ENCODE measurements at places on chromosomes 11 and 22.
A peak's percentile ranks its signal among the peaks of the same experiment; 100 is the strongest.

DNA sequence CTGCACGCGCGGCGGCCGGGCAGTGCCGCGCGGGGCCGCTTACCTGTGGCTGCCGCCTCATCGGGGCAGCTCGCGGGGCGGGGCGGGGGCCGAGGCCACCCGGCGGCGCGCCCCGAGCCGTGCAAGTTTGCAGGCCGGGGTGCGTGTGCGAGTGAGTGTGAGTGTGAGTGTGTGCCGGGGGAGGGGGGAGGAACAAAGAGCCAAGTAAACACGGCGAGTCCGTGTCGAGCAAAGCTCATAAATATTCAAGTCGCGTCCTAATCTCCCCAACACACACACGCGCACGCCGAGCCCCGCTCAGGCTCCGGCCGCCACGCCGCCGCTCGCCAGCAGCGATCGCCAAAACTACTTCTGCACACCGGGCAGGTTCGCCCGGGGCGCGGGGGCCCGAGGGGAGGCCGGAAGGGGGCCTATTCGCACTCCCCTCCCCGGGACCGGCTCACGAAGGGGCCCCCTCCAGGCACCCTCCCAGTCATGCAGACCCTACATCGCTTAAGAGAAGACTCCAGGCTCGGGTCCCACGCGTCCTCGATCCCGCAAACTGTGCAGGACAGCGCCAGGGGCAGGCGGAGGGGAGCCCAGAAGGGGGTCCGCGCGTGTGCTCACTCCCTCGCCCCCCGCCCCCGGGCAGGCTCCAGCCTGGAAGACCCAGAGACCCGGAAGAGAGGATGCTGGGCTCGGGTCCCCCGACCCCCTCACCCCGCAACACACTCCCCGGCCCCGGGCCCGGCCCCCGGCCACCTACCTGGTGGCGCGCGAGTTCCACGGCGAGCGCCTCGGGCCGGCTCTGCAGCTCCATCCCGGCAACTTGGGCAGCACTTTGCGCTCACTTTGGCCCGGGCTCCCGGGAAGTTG, 827 bp downstream of the PHF21B start:
- DNase-seq: peak; percentile 43

GRCh38 chr11:33932721-33933120, 40.8 kb upstream of the LMO2 start:
- DNase-seq: no peak

DNA sequence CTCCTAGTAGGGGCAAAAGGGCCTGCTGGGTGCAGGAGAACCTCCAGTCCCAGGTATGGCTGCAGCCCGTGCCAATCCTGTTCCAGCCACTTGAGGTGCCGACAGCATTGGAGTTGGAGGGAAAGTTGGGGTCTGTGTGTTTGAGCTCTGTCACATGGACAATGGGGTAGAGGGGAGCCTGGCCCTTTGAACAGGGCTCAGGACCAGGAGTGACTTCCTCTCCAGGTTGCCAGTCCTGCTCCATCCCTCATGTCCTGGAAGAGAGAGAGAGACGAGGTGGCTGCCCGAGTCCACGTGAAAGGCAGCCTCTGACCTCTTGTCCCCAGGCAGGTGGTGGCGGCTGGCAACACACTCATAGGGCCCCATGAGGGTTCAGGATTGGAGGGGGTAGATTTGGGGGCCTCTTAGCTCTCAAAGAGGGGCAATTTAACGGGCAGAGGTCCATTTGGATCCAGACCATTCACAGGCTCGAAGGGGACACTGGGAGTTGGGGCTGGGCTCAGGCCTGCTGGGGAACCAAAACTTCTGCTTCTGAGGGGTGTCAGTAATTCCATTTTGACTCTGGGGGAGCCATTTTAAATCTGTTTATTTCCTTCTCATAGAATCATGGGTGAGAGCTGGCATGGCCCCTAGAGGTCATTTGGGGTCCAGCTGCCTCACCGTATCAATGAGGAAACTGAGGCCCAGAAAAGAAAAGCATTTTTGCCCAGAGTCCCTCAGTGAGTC, 4.1 kb downstream of the ADORA2A start:
- no peak for DNase-seq

- peak; percentile 47 for DNase-seq
Observed at GRCh38 chr11:115618428-115618827, 114.2 kb upstream of the CADM1 start.

DNA sequence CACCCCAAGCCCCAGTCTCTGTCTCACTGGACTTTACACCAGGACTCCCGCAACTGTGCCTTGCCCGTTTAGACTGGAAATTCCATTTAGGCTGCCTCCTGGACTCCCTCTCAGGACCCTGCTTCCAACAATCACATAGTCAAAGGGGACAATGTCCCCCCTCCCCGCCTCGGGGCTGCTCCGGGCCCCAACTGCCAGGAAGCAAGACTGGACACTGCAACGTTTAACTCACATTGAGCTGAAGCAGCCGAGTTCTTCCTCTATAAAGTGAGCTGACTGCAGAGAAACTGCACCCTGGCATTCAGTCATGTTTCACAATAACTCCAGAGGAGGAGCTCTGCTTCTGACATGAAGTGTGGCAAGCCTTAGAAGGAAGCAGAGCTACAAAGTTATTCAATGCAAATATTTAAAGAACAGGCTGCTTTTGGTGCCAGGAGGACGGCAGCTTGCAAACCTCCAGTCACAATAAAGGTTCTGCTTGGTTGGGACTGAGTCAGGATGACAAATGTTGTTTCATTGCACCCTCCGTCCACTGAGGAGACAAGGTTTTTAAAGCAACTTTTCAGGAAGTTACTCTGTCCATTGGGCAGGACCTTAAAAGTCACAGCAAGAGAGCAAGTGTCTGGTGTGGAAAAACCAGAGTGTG, 19.9 kb downstream of the PACSIN2 start:
- peak; percentile 78 for DNase-seq

DNA sequence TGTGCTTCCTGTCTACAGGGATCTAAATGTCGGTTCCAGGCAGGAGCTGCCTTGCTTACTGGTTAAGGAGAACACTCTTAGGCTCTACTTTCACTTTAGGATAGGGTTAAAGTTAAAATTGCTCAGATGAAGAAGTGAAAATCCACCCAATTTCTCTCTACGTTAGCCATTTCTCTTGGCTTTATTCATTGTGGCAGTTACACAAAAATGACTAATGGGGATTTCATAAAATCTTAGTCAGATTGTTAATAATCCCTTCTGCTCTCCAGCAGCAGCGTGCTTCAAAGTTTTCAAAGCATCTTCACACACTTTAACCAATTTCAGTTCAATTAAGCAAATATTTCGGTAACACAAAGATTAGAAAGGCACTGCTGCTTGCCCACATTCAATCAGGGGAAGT, 58.4 kb upstream of the RCN1 start:
- DNase-seq: no peak

DNA sequence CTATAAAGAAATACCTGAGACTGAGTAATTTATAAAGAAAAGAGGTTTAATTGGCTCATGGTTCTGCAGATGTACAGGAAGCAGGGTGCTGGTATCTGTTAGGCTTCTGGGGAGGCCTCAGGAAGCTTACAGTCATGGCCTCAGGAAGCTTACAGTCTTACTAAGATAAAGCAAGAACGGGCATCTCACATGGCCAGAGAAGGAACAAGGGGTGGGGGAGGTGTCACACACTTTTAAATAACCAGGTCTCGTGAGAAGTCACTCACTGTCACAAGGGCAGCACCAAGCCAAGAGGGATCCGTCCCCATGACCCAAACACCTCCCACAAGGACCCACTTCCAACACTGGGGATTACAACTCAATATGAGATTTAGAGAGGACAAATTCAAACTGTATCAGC, 192.8 kb upstream of the B3GAT1 start:
- no peak for DNase-seq

- DNase-seq: no peak
Observed at GRCh38 chr11:74646954-74647353, 54.6 kb downstream of the POLD3 start.

GRCh38 chr11:59265735-59266134, 53.0 kb upstream of the MPEG1 start:
- no peak for DNase-seq

DNA sequence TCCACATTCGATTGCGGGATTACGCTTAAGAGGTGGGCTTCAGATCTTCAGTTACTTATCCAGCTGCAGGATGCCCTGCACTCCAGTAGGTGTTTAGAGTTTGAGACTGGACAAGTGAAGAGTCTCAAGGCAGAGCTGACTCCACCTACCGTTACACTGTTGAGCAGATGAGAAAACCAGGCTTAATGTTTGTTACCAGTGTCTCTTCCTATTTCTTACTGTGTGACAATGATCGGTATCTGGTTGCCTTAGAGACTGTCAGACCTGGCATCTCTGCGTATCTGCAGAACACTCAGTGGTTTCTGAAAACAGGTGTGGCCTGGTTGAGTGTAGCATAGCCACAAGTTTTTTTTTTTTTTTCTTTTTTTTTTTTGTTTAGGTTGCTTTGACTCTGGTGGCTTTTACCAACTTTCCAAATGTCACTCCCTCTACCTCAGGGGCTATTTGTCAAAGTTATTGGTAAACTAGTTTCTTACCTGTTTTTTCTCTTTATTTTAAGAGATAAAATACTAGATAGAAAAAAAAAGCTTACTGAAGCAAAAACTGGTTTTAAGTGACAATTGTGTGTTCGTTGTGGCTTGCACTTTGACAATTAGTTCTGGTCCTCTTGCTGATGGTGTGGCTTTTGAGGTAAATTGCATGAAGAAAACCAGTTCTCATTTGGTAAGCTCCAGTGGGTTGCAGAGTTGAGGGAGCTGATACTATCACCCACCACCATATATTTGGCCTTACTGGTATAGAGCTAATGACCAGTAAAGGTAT, 284.8 kb downstream of the ETS1 start:
- DNase-seq: no peak

GRCh38 chr11:85974122-85974521, 94.8 kb downstream of the PICALM start:
- peak; percentile 25 for DNase-seq

DNA sequence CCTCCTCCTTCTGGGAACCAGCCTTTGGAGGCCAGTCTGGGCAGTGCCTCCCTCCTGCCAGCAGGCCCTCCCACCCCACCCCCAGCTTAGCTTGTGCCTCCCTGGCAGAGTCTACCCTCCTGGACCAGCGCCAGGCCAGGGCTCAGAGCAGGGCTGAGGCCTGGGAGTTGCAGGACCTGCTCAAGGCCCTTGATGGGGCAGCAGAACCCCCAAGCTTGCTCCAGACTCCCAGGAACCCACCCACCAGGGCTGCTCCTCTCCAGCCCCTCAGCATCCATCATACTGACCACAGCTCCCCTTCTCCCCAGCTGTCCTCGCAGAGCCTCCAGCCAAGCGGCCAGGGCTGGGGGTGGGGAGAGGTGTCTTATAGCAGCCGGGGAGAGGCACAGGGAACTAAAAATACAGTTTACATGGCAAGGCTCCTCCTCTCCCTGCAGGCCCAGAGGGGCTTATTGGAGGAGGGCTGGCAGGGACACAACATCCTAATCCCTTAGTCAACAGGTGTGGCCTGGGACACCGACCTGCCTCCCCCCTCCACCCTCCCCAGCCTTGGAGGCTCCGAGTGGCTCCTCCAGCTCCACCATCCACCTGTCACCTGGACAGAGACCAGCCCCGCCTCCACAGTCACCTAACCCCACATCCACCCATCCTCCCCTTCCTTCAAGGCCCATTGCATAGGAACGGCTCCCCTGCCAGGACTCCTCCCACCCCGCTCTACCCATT, 5.2 kb upstream of the MB start:
- no peak for DNase-seq

DNA sequence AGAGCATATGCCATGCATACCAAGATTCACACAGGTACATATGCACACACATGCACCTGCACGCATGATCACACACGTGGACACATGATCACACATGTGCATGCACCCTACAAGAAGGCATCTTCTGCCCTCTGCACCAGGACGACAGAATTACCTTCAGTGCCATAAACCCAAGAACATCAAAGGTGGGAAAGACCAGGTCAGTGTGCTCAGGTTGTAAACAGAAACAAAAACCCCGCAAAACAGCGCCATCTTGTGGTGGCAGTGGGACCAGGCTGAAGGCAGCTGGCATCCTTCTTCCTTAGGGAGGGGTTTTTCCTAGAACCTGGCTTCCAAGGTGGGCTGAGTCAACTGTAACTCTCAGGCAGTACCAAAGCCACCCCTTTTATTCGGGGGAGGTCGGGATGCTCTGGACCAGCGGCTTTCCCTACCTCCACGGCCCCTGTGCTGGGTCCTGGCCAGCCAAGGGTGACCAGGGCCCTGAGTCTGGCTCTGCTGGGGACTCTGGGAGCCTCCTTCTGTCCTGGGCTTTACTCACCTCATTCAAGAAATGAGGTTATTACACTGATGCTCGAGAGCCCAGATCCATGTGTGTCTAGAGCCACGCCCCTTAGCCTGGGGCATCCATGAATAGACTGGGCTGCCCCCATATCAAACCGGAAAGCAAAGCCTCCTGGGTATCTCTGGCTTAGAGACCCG, 69.4 kb upstream of the FGF3 start:
- peak; percentile 87 for DNase-seq

DNA sequence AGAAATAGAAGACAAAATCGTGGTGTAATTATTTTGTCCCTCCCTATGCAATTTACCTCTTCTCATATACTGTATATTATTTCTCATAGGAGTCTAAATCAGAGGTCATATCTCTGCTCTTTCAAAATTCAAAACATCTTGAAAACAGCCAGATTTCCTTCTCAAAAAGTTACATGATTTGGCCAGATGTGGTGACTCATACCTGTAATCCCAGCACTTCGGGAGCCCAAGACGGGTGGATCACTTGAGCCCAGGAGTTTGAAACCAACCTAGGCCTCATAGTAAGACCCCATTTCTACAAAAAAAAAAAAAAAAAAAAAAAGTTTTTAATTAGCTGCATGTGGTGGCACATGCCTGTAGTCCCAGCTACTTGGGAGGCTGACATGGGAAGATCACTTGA, 29.0 kb upstream of the DNAJB7 start:
- DNase-seq: no peak

DNA sequence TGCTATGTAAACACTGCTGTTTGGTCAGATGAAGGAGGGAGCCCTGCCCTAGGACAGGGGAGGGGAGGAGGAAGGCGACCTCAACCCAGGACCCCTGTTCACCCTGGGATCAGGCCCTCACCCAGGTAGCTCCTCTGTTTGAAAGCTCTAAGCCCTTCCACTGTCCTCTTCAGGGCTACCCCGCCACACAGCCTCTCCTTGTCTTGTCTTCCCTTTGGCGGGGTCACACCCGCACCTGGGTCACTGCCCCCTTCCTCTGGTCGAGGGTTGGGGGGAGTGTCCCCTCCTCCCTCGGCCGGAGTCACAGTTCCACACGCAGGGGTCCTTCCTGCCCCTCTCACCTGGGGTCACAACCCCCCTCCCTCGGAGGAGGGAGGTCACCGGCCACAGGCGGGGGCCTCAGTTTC, 463 bp upstream of the PTPMT1 start:
- no peak for DNase-seq

Data from AG20443 (cell line).